NCI-H1092 (cell line): ENCODE measurements at places on chromosomes 6 and 20.

- no peak for DNase-seq
Observed at GRCh38 chr20:31542201-31542842, 28.1 kb downstream of the HM13 start.

GRCh38 chr20:20199361-20200160 is 147.2 kb downstream of the CFAP61 start:
- peak; percentile 49 for DNase-seq

- DNase-seq, result no peak
Observed at GRCh38 chr6:134287859-134288537, 29.9 kb downstream of the SGK1 start.

GRCh38 chr6:152642578-152643375 is 5.6 kb upstream of the SYNE1 start:
- DNase-seq, result no peak

GRCh38 chr6:52584203-52584602 is 7.3 kb upstream of the TRAM2 start:
- DNase-seq, result no peak

DNA sequence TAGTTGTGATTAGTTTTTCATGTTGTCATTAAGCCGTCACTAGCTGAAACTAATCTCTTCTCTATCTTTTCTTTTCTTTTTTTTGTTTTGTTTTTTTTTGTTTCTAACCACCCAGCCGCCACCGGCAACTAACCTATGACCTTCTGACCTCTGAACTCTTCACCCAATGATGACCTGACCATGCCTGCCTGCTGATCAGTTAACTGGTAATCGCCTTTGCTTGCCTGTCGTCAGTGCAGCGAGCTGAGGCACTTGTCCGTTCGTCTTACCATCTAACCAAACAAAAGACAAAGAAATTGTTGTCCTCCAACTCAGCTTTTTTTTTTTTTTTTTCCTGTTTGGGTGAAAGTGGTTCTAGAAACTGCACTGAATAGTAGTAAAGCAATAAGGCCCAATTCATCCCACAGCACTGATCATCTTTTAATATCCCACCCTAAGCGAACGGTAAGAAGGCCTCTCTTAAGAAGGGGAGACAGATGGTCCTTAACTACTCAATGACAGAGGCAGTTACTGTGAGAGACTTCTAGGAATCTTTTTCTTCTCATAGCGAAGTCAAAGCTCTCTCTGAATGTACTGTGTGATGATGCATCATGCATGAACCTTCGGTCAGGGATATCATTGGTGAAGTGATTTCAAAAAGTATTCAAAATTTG is 156.2 kb downstream of the QKI start:
- DNase-seq, result no peak

- DNase-seq, result no peak
Observed at GRCh38 chr20:3237958-3238615, 903 bp downstream of the SLC4A11 start.

- no peak for DNase-seq
Observed at GRCh38 chr6:22605736-22606135, 36.4 kb downstream of the HDGFL1 start.

DNA sequence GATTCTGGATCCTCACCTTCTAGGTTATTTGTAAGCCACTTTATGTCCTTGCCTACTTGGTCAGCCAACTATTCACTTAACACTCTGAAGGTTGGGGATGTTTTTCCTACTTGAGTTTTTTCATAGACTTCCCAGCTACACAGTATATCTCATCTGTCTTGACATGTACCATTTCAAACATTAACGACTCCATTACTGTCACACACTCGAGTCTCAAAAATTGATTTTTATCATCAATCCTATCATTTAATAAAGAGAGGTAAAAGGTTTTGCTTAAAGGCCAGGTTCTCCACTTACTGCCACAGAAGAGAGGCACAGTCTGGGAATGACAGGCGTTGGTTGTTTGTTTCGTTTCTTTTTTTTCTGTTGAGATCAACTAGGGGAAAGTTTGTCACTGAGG is 38.2 kb upstream of the LAMP5 start:
- no peak for DNase-seq

DNA sequence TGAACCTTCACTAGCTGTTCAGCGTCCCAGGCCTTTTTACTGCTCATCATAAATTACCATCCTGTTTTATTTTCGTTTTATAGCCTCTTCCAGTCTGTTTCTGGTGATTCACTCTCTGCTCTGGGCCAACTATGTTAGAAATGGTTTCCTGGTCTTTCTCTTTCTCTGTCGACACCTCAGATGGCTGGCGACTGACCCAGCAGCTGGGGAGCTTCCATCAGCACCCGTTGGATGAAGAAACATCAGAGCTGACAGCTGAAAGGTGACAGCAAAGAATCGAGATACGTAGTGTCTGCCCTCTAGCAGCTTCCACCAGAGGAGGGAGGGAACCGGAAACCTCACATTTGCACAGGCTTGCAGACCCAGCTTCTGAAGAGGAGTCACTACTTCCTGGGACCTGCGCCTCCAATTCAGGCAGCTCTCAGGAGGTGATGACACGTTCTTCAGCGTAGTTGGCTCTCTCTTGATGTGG is 82.9 kb upstream of the MLN start:
- DNase-seq, result no peak

- no peak for DNase-seq
Observed at GRCh38 chr6:45698046-45698445, 317.6 kb downstream of the CLIC5 start.

DNA sequence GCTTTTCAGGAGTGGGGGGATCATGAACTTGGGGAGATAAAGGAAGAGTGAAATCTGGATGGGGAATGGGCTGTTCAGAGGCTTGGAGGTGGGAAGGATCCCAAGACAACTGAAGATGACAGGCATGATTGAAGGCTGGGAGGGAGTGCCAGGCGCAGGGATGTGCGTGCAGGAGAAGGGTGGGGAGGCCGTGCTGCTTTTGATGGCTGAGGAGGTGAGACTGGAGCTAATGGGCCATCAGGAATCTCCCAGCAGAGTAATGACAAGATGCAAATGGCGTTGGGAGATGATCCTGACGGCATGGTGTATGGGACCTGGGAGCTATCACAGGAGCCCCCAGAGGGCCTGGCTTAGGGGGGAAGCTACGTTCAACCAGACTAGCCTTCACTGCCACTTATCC is 1.6 kb downstream of the CPNE5 start:
- DNase-seq, result no peak

DNA sequence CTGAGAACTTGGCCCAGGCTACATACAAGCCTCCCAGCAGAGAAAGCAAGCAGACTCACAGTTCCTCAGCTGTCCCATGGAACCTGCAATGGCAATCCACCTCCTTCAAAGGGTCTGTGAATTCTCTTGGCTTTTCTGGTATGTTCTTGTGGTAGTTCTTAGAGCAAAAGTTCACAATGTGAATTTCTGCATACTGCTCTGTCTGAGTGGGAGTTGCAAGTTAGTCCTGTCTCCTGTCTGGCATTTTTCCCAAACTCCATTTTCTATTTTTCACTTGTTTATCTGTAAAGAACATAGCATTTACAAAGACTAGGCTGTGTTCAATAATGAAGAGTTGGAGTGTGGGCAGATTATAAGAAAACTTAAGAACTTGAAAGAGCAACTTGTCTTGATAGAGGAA is 269.9 kb downstream of the BCKDHB start:
- no peak for DNase-seq

DNA sequence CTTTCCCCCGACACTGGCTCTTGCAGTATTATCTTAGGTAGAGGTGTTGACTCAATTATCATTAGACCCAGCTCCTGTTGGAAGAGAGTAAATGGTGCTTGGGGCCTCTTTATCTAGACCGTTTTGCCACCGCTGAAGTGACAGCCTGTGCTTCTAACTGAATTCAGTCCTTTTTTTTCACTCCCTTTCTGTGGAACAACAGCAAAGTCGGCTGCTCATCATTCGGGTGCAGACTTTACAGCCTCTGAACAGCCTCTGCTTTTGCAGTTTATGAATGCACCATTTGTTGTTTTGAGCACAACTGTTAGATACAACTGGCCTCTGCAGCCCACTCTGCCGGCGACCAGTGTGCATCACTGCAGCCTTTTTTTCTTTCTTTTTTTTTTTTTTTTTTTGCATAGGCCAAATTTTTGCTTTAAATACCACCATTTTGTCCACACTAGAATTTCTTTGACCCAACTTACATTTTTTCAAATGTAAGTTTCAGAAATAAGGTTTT is 35.8 kb downstream of the RREB1 start:
- DNase-seq, result no peak

- no peak for DNase-seq
Observed at GRCh38 chr20:3353646-3354045, 53.8 kb downstream of the DNAAF9 start.

DNA sequence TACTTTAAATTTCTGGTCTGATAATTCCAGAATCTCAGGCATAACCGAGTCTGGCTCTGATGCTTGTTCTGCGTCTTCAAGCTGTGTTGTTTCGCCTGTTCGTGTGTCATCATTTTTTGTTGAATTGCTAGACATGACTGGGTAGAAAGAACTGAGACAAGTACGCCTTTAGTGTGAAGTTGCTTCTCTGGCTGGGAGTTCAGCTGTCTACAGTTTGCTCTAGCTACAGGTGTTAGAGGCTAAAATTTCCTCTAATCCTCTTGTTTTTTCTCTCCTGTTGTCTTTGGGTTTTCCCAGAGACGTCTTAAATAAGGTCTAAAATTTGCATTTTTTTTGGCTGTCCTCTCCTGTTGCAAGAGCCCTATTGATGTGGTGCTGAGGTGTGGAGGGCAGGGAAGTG is 100.3 kb downstream of the FAM50B start:
- DNase-seq, result no peak

DNA sequence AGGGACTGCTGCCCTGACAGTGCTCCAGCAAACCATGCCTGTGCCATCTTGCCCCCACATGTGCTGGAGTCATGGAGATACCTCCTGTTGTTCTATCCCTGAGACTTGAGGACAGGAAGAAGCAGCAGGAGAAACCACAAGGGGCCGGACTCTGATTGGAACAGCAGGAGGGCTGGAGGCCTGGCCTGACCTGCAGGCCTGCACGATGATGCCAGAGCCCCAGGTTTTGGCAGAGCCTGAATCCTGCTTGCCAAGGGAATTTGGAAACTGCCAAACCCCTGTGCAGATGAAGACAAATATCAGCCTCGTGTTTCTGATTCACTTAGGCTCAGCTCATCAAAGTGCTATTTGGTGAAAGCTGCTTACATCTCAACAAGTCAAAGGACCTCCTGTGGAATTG is 177.6 kb downstream of the MAFB start:
- no peak for DNase-seq

DNA sequence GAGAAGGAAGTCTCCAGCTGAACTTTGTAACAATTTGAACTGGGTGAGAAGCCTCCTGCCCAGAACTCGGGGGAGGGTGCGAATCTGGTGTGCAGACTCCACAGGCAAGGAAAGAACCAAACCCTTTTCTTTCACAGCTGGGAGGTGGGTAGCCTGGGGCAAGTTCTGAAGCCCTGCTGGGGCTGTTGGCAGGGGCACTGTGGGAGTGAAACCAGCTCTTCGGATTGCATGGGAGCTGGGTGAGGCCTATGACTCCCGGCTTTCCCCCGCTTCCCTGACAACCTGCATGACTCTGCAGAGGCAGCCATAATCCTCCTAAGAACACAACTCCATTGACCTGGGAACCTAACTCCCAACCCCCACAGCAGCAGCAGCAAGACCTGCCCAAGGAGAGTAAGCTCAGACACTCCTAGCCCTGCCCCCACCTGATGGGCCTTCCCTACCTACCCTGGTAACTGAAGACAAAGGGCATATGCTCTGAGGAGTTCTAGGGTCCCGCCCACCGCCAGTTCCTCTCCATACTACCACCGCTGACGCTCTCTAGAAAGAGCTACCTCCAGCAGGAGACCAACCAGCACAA is 37.5 kb downstream of the SOD2 start:
- DNase-seq, result no peak

GRCh38 chr6:36962874-36963273 is 8.3 kb downstream of the PI16 start:
- no peak for DNase-seq

GRCh38 chr6:164037171-164037870 is 622.8 kb downstream of the QKI start:
- DNase-seq, result no peak

GRCh38 chr6:46190889-46191288 is 20.1 kb upstream of the ENPP5 start:
- no peak for DNase-seq

DNA sequence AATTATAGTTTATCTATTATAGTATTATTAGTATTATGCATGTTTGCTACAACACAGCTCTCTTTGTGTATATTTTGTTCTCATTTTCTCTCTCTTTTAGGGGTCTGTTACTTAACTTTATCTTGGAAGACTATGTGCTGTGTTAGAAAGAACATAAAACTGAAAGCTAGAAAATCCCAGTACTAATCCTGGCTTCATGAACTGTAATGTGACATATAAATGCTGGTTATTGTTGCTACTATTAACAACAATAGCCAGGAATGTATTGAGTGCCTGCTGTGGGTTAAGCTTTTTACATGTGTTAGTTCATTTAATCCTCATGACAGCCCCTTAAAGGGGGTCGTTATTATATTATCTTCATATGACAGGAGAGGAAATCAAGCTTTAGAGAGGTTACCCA is 170.0 kb upstream of the DTNBP1 start:
- DNase-seq, result no peak

DNA sequence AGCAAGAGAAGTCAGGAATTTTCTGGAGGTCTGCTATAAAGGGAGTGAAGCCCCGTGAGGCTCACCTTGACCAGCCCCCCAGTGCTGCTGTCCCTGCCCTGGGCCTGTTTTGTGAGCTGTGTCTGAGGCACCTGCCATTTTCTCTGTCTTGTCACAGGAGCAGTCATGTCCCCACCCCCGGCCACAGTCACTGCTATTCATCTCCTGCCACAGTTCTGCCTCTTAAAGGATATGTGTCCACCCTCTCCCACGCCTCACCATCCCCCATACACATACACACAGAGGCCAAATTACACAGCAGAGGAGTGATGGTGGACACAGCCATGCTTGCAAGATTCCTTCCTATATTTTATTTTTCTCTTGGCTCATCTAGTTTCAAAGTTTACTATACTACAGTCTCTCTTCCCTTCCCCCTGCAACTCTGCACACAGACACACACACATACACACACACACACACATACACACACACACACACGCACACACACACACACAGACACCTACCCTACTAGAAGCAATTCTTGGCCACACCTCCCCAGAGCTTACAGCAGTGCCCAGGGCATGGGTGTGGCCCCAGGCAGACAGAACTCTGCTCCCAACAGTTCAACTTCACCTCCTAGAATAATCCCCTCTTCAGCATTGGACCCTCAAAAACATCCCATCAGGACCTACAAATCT is 68.7 kb upstream of the TAB2 start:
- DNase-seq, result no peak

GRCh38 chr20:38136421-38137245 is 28.4 kb downstream of the TGM2 start:
- no peak for DNase-seq

DNA sequence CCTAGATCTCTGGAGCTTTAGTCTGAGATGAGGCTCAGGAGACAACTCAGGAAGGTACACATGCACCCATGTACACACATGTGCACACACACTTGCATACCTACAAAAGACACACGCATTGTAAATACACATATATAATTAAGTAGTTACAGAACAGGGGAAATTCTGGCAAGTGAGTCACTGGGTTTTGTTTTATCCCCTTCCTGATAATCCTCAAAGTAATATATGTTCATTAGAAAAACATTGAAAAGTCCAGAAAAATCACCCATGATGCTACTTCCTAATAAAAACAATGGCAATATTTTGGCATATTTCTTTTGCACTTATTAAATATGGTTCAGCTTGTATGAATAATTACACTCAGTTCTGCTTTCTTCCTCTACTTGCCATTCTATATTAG is 115.3 kb upstream of the ECI2 start:
- DNase-seq, result no peak

GRCh38 chr6:110488606-110489190 is 12.3 kb upstream of the SLC22A16 start:
- DNase-seq, result no peak
